Epithelial cell of prostate (primary cell): ENCODE measurements at places on chromosomes 5 and 9.

DNA sequence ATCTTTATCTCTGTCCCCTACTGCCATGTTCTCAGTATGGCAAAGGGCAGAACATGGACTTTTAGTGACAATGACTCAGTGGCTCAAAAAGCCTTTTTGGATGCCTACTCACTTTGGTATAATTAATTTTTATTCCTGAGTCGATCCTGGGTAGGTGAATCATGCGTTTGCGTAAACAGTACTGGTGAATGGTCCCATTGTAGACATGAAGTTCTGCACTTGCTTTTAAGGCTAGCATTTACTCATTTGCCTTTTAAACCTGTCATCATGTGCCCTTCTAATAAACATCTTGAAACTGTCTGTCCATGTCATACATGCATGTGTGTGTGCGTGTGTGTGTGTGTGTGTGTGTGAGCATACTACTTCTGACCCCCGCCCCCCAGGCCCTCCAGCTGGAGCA, 223.0 kb downstream of the AUH start:
- peak; percentile 82 for DNase-seq

GRCh38 chr5:106959387-106959786, 711.4 kb downstream of the EFNA5 start:
- DNase-seq: peak; percentile 37

DNA sequence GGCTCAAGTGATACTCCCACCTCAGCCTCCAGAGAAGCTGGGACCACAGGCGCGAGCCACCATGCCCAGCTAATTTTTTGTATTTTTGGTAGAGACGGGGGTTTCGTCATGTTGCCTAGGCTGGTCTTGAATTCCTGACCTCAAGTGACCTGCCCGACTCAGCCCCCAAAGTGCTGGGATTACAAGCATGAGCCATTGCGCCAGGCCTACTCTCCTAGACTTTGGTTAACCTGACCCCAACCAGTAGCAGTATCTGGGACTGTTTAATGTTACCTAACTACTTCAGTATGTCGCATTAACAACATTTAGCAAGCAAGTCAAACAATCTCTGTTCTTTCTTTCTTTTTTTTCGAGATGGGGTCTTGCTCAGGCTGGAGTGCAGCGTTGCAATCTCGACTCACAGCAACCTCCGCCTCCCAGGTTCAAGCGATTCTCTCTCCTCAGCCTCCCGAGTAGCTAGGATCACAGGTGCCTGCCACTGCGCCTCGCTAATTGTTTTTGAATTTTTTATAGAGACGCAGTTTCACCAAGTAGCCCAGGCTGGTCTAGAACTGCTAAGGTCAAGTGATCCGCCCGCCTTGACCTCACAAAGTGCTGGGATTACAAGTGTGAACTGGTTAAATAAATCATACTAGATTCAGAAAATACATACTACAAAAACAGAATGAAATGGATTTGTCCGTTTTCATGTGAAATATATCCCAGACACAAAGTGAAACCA, 2.0 kb downstream of the AK3 start:
- no peak for DNase-seq

- DNase-seq: no peak
These were observed 10.0 kb upstream of the ARAP3 start for GRCh38 chr5:141691867-141692532.

DNA sequence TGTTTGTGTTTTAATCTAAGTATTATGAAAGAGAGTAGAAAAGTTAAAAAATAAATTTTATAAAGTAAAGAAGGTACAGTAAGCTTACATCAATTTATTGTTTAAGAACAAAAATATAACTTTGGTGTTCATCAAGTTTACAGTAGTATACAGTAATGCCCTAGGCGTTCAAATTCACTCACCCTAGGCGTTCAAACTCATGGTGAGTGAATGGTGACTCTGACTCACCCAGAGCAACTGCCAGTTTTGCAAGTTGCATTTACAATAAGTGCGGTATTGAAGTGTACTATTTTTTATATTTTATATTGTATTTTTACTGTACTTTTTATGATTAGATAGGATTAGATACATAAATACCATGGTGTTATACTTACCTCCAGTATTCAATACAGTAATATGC, 421.3 kb downstream of the CDH12 start:
- DNase-seq: no peak

DNA sequence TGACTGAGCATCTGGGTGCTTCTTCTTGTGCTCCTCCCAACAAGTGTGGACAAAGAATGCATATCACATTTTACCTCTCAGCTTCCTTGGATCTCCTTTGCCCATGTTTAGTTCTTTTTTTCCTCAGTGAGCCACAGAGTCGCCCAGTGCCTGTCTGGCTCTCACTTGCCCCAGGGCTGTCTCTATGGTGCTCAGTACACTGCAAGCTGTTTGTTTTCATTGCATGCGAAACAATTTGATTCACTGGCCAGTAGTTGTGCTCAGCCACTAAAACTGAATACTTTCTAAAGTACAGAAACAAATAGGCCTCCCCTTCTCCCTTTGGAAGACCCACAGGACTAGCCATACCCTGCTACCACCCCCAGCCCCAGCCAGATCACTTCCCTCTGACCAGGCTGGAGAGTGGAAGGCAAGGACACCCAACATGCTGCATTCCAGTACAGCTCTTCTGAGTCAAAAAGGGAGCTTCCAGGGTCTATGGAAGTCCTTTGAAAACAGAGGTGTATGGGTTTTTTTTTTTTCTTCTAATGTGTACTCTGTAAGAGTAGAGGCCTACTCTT, 3.8 kb downstream of the LHFPL2 start:
- DNase-seq: no peak

GRCh38 chr5:2487152-2487763, 264.2 kb downstream of the IRX2 start:
- no peak for DNase-seq

DNA sequence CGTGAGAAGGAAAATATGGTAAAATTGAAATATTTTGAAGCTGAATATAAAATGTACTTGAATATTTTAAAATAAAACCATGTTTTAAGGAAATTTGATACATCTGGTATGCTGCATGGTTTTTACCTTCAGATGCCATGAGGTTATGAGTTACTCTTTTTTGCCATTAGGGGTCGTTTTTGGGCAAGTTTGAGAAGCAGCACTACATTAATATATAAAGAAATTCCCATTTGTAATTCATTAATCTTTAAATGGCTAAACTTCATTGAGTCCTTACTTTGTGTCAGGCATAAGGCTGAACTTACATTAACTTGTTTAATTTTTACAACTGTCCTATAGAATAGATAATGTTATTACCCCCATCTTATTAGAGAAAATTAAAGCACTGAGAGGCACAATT, 152.3 kb downstream of the KDM4C start:
- no peak for DNase-seq

- DNase-seq: no peak
These were observed 34.8 kb downstream of the ATP6V0E1 start for GRCh38 chr5:173018358-173018757.

- DNase-seq: no peak
These were observed 12.5 kb downstream of the ZNF366 start for GRCh38 chr5:72494623-72495124.

DNA sequence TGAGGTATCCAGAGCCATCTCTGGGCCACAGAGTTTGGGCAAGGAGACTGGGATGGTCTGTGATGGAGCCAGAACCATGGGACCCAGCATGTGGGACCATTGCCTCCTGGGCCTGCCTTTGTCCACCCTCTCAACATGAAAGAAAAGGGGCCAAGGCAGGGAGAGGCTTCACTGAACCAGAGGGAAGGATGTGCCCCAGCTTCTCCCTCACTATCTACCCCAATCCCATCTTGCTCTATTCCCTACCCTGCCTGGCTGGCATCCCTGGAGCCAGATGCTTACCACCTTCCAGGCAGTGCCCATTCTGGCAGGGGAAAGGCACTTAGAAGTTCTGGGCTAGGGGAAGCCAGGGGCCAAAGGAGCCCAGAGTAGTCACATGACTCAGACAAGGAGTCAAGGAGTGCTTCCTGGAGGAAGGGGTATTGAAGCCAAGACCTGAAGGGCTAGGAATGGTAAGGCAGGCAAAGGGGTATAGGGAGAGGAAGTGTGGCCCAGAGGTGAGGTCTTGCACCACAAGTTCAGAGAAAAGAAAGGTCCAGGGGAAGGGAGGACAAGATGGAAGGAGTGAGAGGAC, 9.8 kb downstream of the PDLIM4 start:
- DNase-seq: no peak

- DNase-seq: no peak
These were observed 168.2 kb downstream of the PPP2R2B start for GRCh38 chr5:146710348-146710747.

DNA sequence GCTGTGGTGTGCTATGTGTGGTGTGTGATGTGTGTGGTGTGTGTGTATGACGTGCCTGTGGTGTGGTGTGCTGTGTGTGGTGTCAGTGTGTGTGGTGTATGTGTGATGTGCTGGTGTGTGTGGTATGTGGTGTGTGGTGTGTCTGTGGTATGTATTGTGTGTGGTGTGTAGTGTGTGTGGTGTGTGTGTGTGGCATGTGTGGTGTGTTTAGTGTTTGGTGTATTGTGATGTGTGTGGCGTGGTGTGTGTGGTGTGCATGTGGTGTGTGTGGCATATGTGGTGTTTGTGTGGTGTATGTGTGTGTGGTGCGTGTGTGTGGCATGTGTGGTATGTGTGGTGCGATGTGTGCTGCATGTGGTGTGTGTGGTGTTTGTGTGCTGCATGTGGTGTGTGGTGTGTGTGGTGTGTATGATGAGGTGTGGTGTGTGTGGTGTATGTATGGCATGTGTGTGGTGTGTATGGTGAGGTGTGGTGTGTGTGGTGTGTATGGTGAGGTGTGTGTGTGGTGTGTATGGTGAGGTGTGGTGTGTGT, 18.3 kb upstream of the RNU6ATAC start:
- peak; percentile 8 for DNase-seq

- DNase-seq: no peak
These were observed 16.1 kb upstream of the CRB2 start for GRCh38 chr9:123339666-123340510.

DNA sequence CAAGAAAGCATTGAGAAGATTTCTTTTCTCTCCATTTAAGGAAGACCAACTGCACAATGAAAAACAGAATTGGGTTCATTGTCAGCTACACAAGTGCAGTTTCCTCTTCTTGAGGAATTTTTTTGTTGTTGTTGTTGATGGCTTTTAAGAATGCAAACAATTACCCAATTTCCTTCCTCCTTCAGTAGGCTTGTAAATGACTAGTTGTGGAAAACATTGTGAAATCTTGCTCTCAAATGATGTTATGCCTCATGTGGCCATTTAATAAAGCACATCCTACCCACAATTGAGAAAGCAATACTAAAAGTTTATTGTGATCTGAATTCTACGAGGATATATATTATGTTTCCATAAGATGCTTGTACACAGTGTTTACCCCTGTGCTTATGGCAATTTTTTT, 171.6 kb downstream of the FAM174A start:
- no peak for DNase-seq

- DNase-seq: no peak
These were observed 727.1 kb upstream of the GRAMD2B start for GRCh38 chr5:125695996-125696655.

DNA sequence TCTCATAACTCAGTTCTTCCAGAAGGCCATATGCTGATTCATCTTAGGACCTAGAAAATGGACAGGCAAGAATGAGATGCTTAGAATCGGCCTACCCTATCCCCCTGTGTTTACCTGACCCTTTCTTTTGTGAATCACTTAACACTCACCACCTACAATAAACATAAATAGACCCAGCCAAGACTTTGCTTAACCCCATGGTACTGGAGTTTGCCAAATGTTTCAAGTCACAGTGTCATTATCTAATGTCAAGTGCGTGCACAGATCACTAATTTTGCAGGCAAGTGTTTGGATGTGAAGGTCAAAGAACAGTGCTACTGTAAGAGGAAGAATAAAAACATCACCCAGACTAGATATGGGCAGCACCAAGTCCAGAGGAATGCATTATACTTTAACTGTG, 77.5 kb downstream of the GLIS3 start:
- DNase-seq: no peak

DNA sequence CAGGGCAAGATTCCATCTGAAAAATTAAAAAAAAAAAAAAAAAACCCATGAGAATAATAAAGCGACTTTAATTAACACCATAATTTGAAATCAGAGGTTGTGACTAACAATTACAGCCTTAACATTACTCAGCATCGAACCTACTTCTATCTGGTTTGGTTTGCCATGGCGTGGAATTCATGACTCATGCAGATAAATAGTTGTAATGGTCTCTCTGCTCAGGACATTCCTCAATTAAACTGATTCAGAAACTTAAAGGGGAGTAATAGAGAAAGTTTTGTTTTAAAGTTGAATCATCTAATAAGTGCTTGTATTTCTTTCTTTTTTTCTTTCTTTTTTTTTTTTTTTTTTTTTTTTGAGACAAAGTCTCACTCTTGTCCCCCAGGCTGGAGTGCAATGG, 135.5 kb downstream of the SPATA31D1 start:
- DNase-seq: no peak

GRCh38 chr5:118580949-118581348, 407.4 kb downstream of the DTWD2 start:
- no peak for DNase-seq

GRCh38 chr9:74330487-74331214, 166.5 kb upstream of the RORB start:
- no peak for DNase-seq

- DNase-seq: no peak
These were observed 27.3 kb downstream of the RXRA start for GRCh38 chr9:134353539-134353938.

GRCh38 chr9:78261403-78262001, 25.6 kb downstream of the CEP78 start:
- DNase-seq: no peak

- no peak for DNase-seq
These were observed 634.2 kb downstream of the BNC2 start for GRCh38 chr9:16236311-16236710.
